ENCODE measurements at places on chromosomes 3 and 15. TPM values are rescaled to one million over a fixed set of nuclear protein-coding genes. Genes with fewer than 3 reads are reported as not detected.
A peak's percentile ranks its signal among the peaks of the same experiment; 100 is the strongest.

DNA sequence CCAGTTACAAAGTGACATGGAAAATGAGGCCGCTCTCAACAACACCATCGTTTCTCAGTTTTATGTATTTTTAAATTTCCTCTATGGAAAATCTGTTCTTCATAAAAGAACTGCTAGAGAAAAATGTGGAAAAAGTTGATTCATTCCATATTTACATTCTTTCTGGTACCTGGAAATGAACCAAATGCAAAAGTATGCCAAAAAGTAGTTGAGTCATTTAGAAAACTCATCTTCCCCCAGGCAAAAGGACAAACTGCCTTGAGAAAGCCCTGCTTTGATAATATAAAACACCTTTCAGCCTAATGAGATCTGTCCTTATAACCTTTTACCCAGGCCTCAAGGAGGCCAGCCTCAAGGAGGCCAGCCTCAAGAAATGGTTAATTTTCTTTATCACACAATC lies 283.0 kb upstream of the VEPH1 start:
- H3K27me3 ChIP-seq: no peaks in the 10 kb centered on the region
- H3K4me1 ChIP-seq: no peaks in the 10 kb centered on the region
- no peak overlapping the region for H3K27ac ChIP-seq

DNA sequence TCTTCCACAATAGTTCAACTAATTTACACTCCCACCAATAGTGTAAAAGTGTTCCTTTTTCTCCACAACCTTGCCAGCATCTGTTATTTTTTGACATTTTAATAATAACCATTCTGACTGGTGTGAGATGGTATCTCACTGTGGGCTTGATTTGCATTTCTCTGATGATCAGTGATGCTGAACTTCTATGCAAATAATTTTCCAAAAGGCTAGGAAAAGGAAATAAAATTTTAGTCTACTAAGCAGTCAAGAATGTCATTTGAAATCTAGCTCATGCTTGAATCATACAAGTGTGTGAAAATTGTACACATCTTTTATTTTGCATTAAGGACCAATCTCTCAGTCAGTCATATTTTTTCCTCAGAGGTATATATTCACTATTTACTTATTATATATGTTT lies 101.7 kb upstream of the UBP1 start:
- H3K27ac ChIP-seq: no peak overlapping the region
- H3K36me3 ChIP-seq: peaks cover 6% of the 10 kb centered on the region
- H3K27me3 ChIP-seq: no peaks in the 10 kb centered on the region
- H3K4me1 ChIP-seq: peaks cover 5% of the 10 kb centered on the region
- no peak overlapping the region for H3K4me3 ChIP-seq
- no peak for DNase-seq

The MUC4 gene
- total RNA-seq: not detected

GRCh38 chr15:96053781-96054428 lies 276.6 kb upstream of the NR2F2 start:
- no peaks in the 10 kb centered on the region for H3K27me3 ChIP-seq
- peaks cover 22% of the 10 kb centered on the region for H3K4me1 ChIP-seq
- no peak overlapping the region for H3K4me3 ChIP-seq
- no peaks in the 10 kb centered on the region for H3K36me3 ChIP-seq

The IFT122 gene
- total RNA-seq: 34.8 TPM

The HMCES gene
- total RNA-seq: 14.5 TPM

- H3K27me3 ChIP-seq: no peaks in the 10 kb centered on the region
- H3K4me1 ChIP-seq: peaks cover 29% of the 10 kb centered on the region
- H3K4me3 ChIP-seq: no peak overlapping the region
- no peak for DNase-seq
- H3K27ac ChIP-seq: no peak overlapping the region
Measured at GRCh38 chr3:186605078-186605477, 7.8 kb upstream of the AHSG start.

The LRRC31 gene
- total RNA-seq: not detected

DNA sequence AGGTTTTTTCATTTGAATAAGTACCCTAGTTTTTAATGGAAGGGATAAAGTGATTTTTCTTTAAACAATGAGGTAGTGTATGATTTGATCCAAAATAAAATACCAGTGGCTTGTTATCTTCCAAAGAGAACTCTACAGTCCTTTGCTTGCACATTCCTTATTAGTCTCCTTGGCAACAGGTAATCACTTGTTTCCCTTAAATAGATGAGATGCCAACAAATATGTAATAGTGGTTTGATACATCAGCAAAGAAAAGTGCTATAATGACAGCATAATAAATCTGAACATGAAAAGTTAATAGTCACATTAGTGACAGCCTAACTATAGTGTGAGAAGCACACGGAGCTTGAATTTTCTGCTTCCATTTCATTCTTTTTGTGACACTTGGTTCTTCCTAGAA lies 360.2 kb downstream of the ZNF385D start:
- H3K36me3 ChIP-seq: no peaks in the 10 kb centered on the region
- no peak overlapping the region for H3K27ac ChIP-seq
- H3K27me3 ChIP-seq: no peaks in the 10 kb centered on the region
- no peaks in the 10 kb centered on the region for H3K4me1 ChIP-seq

The ROPN1 gene
- not detected for total RNA-seq

DNA sequence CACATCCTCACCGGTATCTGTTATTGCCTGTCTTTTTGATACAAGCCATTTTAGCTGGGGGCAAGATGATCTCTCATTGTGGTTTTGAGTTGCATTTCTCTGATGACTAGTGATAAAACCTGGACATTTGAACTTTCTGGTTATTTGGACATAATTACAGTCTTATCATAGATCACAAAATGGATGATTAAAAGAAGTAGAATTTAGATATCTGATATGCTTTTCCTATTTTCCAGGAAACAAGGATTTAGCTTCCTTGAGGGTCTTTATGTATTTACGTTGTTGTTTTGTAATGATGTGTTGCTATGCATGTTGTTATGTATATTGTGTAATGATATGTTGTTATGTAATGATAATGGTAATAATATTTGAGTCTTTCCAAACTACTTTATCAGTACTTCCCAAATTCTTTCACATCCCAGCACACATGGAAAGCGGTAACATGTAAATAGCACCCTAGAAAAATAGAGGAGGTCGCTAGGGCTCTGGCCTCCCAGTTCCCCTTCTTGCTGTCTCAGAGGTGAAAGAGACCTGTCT lies 53.8 kb downstream of the GJD2 start:
- no peaks in the 10 kb centered on the region for H3K4me1 ChIP-seq
- H3K36me3 ChIP-seq: no peaks in the 10 kb centered on the region
- no peak overlapping the region for H3K4me3 ChIP-seq
- H3K27ac ChIP-seq: no peak overlapping the region

- H3K4me3 ChIP-seq: no peak overlapping the region
- peaks cover 14% of the 10 kb centered on the region for H3K4me1 ChIP-seq
- DNase-seq: no peak
- no peaks in the 10 kb centered on the region for H3K27me3 ChIP-seq
- no peak overlapping the region for H3K27ac ChIP-seq
Measured at GRCh38 chr3:72157748-72158638, 373.0 kb upstream of the PROK2 start.

- H3K27me3 ChIP-seq: no peaks in the 10 kb centered on the region
- H3K36me3 ChIP-seq: no peaks in the 10 kb centered on the region
- no peak overlapping the region for H3K27ac ChIP-seq
- H3K4me1 ChIP-seq: peaks cover 3% of the 10 kb centered on the region
- H3K4me3 ChIP-seq: no peak overlapping the region
- DNase-seq: no peak
Measured at GRCh38 chr3:170079536-170080165, 41.9 kb downstream of the GPR160 start.

The POC1A gene
- total RNA-seq: 0.26 TPM

GRCh38 chr15:34986326-34986725 lies 1.8 kb downstream of the ZNF770 start:
- no peaks in the 10 kb centered on the region for H3K27me3 ChIP-seq
- H3K27ac ChIP-seq: no peak overlapping the region
- no peak overlapping the region for H3K4me3 ChIP-seq
- DNase-seq: no peak
- peaks cover 2% of the 10 kb centered on the region for H3K36me3 ChIP-seq

DNA sequence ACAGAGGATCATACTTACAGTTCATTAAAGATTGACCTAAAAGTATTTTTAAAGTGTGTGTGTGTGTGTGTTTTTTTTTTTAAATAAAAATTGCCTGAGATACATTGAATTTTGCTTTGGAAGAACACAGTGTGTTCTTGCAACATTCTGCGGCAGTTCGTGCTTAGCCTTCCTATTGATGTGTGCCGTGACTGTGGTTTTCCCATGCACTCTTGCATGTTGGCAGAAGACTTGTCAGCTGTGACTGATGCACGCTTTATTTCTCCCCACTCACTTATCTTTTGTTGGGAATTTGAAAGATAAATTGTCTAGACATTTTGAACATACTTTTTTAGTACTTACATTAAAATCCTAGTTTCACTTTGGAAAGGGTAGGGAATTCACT lies 136.3 kb upstream of the LRRFIP2 start:
- H3K4me1 ChIP-seq: peaks cover 14% of the 10 kb centered on the region
- no peaks in the 10 kb centered on the region for H3K27me3 ChIP-seq
- H3K4me3 ChIP-seq: no peak overlapping the region
- no peaks in the 10 kb centered on the region for H3K36me3 ChIP-seq
- H3K27ac ChIP-seq: no peak overlapping the region
- peak; percentile 11 for DNase-seq

DNA sequence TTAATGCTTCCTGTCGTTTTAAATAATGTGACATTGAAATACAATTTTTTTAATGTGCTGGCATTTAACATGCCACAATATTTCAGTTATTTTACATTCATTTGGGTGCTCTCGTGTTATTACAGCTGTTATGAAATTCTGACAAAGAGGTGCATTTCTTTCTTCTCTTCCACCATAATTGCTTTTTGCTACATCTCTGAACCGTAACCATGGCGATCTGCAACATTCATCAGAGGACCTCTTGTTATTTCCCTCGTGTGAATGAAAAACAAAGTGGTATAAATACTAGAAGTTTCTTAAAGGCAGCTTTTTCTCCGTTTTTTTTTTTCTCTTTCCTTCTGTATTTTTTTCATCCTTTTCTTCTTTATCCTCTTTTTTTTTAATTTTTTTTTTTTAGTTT lies 316.4 kb downstream of the MCTP2 start:
- H3K4me1 ChIP-seq: no peaks in the 10 kb centered on the region
- H3K4me3 ChIP-seq: no peak overlapping the region
- no peaks in the 10 kb centered on the region for H3K27me3 ChIP-seq

The GPR171 gene
- not detected for total RNA-seq

GRCh38 chr3:82410366-82410765 lies 648.9 kb upstream of the GBE1 start:
- H3K27me3 ChIP-seq: no peaks in the 10 kb centered on the region
- H3K4me1 ChIP-seq: no peaks in the 10 kb centered on the region
- H3K36me3 ChIP-seq: no peaks in the 10 kb centered on the region
- peak; percentile 9 for DNase-seq
- no peak overlapping the region for H3K27ac ChIP-seq
- H3K4me3 ChIP-seq: no peak overlapping the region

DNA sequence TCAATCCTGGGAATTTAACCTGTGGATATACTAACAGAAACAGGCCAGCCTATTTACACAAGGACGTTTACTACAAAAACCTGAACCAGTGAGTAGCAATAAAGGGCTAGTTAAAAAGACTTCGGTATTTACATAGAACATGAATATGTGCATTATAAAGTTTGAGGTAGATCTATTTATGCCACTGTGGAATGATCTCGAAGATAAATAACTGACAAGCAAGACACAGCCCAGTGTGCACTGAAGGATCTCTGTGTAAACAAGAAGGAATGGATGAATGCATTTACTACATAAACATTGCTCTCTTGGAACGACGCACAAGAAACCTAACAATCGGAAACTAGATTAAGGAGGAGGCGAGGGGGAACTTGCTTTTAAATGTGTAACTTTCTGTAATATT lies 132.0 kb upstream of the NSMCE3 start:
- no peaks in the 10 kb centered on the region for H3K27me3 ChIP-seq
- DNase-seq: no peak
- no peaks in the 10 kb centered on the region for H3K4me1 ChIP-seq
- no peak overlapping the region for H3K27ac ChIP-seq
- no peaks in the 10 kb centered on the region for H3K36me3 ChIP-seq
- H3K4me3 ChIP-seq: no peak overlapping the region

DNA sequence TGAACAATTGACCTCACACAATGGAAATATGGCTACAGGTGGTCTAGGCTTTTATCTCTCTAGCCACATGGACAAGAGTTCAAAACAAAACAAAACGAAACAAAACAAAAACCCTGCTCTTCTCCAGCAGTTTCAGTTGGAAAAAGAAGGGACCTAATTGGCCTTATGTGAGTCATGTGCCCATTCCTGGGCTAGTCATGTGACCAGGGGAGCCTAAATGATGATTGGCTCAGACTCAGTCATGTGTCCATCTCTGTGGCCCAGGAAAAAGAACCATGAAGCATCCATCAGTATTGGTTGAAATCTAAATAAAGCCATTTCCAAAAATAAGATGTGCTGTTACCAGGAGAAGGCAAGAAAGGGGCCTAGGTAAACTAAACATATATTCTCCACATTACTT lies 96.8 kb downstream of the ANXA2 start:
- H3K4me1 ChIP-seq: peaks cover 7% of the 10 kb centered on the region
- DNase-seq: no peak
- H3K4me3 ChIP-seq: no peak overlapping the region
- no peak overlapping the region for H3K27ac ChIP-seq
- no peaks in the 10 kb centered on the region for H3K36me3 ChIP-seq

GRCh38 chr3:159528251-159528895 lies 460.3 kb upstream of the IL12A start:
- no peak overlapping the region for H3K4me3 ChIP-seq
- H3K4me1 ChIP-seq: no peaks in the 10 kb centered on the region
- no peaks in the 10 kb centered on the region for H3K27me3 ChIP-seq
- H3K36me3 ChIP-seq: no peaks in the 10 kb centered on the region
- DNase-seq: no peak
- H3K27ac ChIP-seq: no peak overlapping the region

DNA sequence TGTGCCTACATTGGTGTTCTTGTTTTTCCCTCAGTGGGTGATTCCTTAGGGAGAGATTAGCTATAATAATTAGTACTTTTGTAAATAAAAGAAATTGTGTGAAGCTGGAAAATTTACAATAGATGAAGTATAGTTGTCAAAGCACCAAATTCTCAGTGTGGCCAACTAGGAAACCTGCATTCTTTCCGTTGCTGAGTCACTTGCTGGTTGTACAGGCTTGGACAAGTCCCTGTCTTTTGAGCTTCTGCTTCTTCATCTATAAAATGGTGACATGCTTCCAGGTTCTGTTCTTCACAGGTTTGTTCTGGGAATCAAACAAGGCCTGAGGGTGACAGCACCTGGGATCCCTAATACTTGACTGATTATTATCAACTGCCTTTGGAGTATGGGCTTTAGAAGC lies 184.1 kb upstream of the HES1 start:
- H3K27me3 ChIP-seq: no peaks in the 10 kb centered on the region
- no peak overlapping the region for H3K4me3 ChIP-seq
- DNase-seq: no peak
- no peak overlapping the region for H3K27ac ChIP-seq
- no peaks in the 10 kb centered on the region for H3K36me3 ChIP-seq

Measured in body of pancreas (tissue), 4 donors.